ENCODE measurements at places on chromosomes 7 and 10.

- DNase-seq: peak; percentile 83
Observed at GRCh38 chr10:22560913-22561239, 153.5 kb downstream of the PIP4K2A start.

DNA sequence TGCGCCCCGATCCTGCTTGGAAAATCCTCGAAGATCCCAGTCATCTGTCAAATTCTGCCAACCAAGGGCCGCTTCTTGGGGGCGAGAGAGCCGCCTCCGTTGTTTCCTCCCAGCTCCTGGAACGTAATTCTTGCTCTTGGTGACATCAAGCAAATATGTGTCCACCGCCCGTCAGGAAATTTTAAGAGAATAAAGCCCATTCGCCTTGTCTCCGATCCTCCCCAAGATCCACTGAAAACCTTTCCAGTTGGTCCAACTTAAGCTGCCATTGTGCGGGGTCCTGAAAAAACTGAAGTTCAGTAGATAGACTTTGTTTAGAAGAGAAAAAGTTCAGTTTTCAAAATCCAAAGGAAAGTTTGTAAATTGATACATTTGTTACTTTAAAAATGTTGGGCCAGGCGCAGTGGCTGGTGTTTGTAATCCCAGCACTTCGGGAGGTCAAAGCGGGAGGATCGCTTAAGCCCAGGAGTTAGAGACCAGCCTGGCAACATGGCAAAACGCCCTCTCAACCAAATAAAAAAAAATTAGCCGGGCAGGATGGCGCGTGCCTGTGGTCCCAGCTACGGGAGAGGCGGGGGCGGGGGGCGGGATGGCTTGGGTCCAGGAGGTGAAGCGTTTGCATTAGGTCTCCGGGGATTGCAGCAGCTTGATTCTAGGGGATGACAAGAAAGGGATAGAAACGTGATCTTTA lies 1.0 kb upstream of the ZNF800 start:
- DNase-seq: peak; percentile 49

DNA sequence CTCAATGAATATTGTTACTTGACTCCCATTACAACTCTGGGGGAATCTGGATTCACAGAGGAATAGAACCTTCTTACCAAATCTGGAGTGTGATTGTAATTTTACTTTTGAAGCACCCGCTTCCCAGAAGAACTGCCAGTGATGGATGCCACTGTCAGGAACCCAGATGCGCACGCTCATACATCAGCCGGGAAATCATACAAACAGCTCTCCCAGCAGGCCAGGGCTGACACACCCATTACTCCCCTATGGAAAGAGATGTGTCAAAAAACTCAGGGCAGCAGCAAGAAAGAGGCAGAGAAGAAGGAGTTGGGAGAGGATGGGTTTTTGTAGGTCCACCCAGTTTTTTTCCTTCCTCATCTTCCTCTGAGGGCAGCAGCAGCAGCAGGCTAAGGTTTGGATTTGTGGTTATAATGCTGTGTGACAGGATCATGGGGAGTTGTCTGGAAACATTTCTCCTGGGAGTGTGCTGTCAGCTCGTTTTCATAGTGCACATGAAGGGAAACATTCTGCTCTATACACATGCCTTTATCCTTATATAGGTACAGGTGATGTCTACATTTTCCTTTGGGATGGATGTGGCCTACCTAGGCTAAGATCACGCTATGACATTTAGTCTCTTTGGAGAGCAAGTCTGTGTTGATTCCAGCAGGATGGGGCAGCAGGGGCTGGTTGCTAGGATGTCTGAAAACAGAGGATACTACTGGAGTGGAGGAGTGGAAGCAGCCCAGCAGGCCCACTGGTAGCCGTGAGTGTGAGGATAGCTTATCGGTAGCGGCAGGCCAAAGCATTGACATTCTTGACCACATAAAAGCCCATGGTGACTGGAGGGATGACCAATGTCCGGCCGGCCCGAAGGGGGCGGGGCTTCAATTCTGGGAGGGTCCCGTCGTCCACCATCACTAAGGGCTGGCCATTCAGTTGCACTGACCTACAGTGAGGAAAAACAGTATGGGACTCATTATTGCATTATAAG lies 12.4 kb upstream of the HPS1 start:
- DNase-seq: no peak

DNA sequence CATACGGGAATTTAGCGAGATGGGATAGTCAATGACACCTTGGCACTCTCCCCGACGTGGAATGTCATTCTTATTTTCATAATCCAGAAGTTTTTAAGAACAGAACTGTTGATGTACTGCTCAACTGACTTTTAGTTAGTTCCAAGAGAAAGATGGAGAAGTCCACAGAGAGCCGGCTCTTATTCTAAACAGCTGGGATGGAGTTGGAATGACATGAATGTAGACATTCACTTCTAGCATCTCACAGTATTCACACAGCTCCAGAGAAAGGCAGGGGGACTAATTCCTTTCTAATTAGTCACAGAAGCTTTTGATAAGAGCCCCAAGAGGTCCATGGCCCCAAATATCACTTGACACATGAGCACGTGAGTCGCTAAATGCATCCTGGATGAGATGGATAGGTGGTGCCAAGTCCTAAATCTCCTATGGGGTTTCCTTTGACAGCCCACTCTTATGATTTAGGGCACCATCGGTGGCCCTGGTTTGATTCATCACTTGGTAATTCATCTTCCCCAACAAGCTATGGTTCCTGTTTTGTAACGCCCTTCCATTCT lies 420.3 kb upstream of the AUTS2 start:
- DNase-seq: no peak

DNA sequence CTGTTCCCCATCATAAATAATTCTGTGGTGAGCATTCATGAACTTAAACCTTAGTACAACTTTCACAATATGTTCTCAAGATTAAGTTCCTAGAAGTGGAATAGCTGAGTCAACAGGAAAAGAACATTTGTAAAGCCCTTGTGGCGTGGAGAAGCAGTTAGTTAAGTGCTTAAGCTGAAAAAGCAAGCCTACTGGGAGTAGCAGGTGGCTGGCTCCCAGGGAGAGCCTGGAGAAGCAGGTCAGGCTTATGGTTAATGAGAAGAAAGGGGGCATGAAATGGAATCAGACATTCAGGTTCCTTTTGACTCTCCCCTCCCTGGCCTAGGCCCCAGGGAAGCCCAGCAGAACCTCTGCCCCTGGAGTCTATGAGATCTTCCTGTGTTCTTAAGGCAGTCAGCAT lies 35.3 kb downstream of the VSTM4 start:
- DNase-seq: peak; percentile 68

- no peak for DNase-seq
Observed at GRCh38 chr7:140691376-140692045, 5.0 kb upstream of the NDUFB2 start.

DNA sequence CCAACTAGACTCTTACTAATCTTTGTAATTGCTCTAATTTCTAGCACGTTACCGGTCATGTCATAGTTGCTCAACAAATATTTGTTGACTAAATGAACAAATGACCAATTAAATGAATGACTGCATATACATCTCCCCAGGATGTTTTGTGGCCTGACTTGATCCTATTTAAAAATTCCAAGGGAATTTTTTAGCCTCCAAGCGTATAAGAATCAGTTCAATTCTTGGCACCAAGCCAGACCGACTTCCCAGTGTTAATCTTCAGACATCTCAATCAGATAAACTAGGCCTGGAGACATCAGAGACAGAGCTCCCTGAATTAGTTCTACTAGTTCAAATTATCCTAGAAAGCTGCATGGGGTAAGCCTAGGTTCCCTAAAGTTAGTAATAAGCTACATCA lies 96.0 kb downstream of the GSAP start:
- DNase-seq: peak; percentile 79

DNA sequence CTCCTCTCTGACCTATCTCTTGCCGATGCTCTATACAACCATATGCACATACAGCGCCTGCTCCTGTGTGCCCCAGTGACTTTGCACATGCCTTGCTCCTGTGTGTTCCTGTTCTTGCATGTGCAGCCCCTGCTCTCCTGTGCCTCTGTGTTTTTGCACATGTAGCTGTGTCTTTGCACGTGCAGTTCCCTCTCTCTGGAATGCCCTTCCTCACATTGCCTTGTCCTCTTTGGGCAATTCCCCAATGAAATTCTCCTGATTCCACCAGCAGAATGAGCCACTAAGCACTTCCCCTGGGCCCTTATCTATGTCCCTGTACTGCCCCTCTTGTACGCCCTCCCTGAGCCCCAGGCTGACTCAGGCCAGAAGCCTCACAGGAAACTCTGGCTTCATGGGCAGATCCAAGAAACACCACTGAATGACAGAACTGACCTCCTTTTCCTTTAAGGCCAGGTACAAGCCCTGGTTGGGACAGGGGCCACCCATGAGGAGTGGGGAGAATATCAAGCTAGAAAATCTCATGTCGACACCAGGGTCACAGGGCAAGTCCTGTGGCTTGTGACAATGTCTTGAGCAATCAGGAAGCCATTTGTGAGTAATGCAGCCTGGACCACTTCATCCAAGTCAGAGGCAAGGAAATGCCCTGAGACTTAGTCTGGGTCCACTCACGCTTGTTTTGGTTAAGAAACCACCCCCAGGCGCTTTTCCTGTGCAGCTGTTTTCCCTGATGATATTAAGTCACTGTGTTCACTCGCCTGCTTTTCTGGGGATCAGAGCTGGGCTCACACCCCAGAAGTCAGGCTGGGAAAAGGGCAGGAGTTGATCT lies 1.9 kb upstream of the ARHGAP22 start:
- peak; percentile 55 for DNase-seq

Measured in SJCRH30 (cell line).